ENCODE measurements at places on chromosomes 4 and X.

DNA sequence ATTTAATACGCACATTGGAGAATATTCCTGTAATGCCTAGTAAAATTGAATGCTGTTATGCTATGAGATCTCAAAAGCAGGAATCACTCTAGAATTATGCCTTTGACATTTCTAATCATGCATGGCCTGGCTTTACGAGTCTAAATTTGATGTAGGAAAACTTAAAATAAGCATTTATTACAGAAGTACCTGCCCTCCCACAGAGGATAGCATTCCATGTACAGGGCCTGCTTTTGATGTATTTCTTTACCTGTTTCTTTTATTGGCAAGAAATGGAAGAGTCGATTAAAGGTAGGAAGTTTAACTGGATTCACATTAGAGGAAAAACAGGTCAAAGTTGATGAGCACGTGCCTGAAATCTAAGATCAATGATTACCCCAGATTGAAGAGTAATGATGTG lies 219.5 kb downstream of the PCDH7 start:
- DNase-seq = no peak

GRCh38 chr4:22129454-22130029 lies 181.0 kb upstream of the KCNIP4 start:
- no peak for DNase-seq

DNA sequence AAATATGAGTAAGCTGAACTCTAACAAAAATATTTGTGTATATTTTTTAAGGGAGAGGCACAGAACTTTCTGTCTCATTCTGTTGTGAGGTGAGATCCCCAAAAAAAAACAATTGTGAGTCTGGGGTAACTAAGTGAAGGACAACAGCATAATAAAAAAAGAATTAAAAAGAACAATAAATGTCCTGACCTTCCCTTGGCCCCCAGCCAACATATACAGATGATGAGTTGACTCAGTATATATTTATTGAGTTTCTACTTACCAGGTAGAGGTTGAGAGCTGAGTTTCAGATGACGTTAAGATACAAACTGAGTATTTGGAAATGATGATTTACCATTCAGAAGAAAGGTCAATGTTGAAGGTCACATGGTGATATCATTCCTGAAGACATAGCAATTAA lies 239.5 kb downstream of the KCNIP4 start:
- DNase-seq = no peak

DNA sequence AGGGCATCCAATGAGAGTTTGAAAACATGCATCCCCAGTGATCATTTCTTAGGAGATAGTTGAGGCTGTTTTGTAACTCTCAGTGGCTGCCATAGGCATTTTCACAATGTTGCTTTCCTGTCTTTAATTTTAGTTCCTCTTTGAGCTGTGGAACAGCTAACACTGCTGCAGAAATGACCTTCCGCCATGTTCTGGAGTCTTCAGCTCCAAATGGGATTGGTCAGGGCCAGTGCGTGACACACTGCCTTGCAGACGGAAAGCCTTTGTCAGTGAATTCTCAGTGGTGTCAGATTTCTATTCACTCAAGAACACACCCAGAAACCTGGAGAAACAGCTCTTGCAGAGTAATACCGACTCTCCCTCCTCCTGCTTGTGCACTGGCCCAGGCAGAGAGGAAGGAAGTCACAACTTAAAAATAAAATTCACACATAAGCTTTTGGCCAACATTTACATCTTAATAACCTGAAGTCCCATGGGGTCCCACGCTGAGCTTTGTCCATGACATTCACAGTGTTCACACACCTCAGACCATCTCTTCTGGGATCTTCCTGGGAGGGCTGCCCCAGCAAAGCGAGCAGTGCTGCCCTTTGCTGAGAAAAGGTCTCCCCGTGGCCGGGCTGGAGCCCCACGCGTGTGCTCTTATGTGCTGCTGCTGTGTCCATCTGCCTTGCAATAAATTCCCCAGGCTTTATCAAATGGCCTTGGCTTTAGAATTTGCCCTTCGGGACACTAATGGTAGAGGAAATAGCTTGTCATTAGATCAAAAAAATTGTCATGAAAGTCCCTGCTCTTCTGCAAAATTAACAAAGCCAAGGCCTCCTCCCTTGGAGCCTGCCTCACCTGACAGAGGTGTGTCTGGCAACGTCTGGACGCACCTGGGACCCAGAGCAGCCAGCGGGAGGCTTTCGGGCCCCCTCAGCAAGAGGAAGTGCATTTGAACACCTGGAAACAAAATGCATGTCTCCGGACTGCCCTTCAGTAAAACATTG lies 126.8 kb downstream of the IRF2 start:
- DNase-seq = no peak

DNA sequence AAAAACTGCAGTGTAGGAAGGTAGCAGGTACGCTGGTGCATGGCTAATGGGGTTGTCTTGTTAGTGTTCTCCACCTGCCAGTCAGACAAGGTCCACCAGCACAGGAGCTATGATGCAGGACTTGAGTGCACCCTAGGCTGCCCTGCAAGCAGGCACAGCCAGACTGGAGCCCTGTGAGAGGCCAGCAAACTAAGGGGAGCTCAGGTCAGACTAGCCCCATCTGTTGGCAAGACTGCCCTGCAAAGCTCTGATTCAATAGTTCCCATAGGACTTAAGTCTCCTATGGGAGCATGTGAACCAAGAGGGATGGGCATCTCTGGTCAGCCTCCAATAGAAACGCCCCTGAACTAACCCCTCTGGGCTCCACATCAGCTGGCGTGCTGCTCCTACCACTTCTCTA lies 1307.3 kb downstream of the C4orf33 start:
- no peak for DNase-seq

DNA sequence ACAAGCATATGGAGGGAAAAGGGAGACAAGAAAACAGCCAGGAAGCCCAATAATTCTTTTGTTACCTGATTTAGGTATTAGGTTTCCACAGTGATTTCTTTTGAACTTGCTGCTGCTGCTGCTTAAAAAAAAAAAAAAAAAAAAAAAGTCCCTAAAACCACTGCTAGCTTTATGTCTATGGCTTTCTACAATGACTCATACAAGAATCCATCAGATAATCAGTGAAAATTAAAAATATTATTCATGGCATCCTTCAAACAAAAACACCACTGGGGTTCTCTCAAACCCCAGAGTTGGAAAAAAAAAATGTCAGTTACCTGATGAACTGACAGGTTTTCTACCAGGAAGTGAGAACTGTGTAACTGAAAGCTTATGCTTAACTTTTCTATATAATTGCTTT lies 14.3 kb downstream of the EPHA5 start:
- no peak for DNase-seq

DNA sequence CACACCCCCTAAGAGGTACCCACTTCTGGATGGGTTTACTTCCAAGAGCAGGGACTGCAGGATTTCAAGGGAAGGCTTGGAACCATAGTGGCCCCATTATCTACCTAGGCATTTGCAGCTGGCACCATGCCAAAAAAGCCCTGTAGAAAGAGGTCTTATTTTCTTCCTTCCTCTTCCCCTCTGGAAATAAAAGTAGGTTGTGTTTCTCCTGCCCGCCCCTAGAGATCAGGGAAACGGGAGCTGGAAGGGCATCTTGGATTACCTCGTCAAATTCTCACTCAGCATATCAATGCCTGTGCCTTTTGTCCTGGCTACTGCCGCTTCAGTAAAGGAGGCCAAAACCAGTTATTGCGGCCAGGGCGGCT lies 1.6 kb downstream of the SCD5 start:
- DNase-seq = no peak

GRCh38 chr4:10144966-10145365 lies 28.4 kb upstream of the WDR1 start:
- DNase-seq = no peak

DNA sequence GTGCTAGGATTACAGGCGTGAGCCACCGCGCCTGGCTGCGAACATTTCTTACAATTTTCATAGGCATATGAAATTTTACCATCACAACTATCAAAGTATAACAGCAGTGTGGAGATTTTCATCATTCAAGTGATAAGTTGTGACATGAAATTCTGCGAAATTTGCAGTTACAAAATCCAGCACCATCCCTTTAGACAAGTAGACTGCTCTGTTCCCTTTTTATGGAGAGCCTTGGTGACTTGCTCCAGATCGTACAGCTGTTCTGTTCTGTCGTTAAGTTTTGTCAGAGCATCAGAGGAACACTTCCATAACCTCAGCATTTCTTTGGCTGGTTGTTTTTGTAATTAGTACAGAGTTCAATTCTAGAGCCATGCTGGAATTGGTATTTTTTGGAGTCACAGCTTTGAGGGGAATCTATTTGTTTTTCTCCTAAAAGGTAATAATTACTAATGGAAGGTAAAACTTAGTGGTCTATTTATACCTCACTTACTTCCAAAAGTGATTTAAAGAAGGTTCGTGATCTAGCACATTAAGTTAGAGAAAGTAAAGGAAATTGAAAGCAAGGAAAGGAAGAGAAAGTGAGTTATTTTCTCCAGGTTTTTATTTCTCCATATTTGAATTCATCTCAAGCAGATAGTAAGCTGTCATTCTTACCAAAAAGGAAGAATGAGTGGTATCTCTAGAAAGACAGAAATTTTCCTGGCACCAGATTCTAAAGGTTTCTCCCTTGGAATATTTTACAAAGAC lies 22.1 kb downstream of the ZRSR2 start:
- DNase-seq = no peak

All from activated naive CD8-positive, alpha-beta T cell treated with anti-CD3 and anti-CD28 coated beads, Interleukin-2, amount 10 ng/mL, durations not matched to agents 7 days and 5 days (primary cell).